ENCODE measurements at places on chromosomes 2 and 18.

GRCh38 chr2:170324640-170325046 is 146.7 kb downstream of the MYO3B start:
- DNase-seq: no peak

DNA sequence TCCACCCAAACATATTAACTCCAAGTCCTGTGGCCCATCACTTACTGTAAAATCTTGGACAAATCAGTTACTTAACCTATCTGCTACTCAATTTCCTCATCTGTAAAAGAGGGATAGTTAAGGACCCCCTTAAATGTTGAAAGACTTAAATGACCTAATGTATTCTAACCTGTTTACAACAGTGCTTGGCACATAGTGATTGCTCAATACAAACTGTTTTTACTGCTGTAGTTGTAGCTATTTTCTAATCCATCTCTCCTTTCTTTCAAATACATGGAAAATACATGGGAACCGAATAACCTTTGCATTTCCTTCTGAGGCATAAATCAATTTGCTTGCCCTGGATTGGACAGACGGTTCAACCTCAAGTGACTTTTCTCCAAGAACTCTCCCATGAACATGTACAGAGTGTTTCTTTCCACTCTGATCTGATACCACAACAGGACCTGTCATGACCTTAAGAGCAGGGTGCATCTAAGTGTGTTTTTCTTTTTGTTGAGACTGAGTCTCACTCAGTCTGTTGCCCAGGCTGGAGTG is 2.7 kb downstream of the LNPK start:
- no peak for DNase-seq

GRCh38 chr18:9809697-9810096 is 76.1 kb upstream of the TXNDC2 start:
- no peak for DNase-seq

DNA sequence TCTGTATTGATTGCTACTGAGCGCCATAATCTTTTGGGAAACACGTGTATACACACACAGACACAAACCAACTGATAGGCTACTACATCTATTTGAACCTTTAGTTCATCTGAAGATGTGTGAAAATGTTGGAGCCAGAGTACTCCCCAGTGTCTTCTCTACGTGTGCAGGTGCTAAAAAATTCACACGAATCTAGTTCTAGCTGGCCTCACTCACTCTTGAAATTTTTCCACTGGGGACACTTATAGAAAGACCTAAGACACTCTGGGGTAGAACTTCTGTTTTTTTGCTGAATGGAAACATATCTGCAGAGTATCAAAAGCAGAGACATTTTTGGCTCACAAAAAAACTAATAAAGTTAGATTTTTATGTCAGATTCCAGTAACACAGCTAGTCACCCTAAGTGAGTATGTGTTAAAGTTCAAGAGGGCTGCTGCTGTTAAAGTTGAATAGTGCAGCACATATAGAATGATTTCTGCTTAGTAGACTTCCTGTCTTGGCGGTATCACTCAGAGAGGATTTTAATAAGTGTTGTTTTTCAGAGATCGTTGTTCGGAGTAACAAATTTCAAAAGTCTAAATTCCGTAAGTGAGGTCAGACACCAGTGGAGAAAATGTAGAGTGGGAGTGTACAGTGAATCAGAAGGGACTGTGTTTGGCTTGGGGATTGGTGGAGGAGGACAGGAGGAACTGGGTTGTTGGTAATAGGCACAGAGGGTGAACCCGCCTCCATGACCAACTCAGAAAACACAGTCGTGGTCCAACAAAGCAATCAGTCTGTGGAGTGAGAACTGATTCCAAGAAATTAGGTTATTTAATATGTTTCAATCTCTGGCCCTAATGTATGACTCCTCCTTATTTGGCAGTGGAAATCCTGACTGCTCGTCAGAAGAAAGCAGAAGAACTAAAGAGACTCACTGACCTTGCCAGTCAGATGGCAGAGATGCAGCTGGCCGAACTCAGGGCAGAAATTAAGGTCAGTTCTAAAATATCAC is 43.1 kb downstream of the KCTD18 start:
- DNase-seq: no peak

DNA sequence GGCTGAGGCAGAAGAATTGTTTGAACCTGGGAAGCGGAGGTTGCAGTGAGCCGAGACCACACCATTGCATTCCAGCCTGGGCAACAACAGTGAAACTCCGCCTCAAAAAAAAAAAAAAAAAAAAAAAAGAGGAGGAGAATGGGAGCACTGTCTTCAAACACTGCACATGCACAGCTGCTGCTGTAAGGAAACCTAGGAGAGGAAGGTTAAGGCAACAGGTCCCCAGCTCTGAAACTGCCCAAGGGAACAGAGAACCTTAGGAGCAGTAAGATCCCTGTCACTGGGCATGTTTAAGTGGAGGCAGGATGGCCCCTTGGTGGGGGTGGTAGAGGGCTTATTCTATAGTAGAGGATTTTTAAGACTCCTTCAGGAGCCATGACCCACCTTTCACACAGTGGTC is 111.2 kb downstream of the CLIP4 start:
- no peak for DNase-seq

- DNase-seq: no peak
Observed at GRCh38 chr2:120564213-120565094, 171.2 kb upstream of the GLI2 start.

DNA sequence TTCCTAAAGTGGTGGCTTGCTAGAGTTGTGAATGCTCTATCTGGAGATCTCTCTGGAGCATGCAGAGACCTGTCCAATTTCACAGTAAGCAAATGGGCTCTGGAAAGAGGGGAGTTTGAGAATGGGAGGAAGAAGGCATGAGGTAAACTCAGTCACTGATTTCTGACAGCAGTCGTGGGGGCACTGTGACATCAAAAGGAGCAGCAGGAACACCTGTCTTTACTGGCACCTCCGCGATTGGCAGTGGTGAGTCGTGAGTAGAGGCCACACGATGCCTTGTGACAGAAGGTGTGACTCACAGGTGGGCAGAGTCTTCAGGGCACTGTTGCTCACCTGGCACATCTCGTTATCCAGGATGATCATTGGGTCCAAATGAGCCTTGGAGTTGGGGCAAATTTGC is 38.8 kb upstream of the CAVIN2 start:
- DNase-seq: no peak

- DNase-seq: no peak
Observed at GRCh38 chr2:238853218-238853617, 5.3 kb downstream of the TWIST2 start.

DNA sequence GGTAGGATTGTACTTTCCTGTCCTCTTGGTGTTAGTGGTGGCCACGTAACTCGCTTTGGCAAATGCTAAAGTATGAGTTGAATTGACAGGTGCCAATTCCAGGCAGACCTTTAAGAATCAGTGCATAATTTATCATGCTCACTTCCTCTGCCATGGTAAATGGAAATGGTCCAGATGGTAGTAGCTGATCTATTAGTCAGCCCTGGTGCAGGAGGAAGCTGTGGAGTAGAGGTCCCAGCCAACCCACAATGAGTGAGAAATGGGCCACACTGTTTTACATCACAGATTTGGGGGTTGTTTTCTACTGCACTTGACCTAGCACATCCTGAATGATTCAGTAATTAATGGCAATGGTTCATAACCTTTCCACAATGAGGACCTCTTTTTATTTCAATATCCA is 104.4 kb downstream of the RGPD3 start:
- DNase-seq: no peak

DNA sequence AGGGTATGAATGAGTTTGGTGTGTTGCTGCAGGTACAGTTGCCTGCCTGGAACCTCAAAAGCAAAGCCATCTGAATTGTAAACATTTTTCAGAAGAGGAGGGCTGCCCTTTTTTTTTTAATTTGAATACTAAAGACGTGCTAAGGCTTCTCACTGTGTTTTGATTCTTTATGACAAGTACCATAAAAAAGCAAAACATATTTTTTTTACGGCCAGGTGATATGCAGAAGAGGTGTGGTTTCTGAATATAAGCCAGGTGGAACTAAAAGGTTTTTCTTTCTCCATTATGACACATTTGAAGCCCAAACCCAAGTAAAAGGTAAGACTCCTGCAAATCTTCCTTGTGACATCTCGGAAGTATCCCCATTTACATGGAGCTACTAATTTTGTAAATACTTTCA is 246.3 kb downstream of the IRS1 start:
- no peak for DNase-seq

GRCh38 chr2:125004106-125004800 is 979.2 kb downstream of the CNTNAP5 start:
- no peak for DNase-seq

GRCh38 chr2:139201516-139201915 is 421.3 kb upstream of the NXPH2 start:
- DNase-seq: no peak

DNA sequence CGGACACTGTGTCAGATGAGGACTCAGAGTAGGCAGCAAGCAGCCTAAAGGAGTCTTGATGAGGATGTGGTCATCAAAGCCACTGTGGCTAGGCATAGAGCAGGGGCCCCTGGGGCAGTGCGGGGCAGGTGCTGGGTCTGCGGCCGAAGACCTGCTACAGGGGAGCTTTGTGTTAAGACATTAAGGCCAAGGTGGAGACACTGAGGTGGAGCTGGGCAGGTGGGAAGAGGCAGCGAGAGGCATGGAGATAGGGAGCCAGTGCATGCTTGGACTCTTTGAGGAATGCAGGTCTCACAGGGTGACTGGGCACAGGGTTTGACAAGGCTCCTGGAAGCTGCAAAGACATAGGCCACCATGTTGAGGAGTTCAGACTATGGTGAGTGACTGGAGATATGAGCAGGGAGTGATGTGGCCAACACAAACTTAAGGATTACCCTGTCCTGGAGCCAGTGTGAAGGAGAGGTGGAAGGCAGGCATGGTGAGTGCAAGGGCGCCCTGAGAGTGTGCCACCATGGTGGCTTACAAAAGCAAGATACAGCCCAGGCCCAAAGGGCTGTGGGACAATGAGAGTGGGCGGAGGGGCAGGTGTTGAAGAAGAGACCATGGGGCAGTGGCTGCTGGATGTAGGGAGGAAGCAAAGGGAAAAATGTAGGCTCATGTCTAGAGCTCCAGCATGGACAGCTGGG is 450.9 kb upstream of the HS6ST1 start:
- DNase-seq: no peak

DNA sequence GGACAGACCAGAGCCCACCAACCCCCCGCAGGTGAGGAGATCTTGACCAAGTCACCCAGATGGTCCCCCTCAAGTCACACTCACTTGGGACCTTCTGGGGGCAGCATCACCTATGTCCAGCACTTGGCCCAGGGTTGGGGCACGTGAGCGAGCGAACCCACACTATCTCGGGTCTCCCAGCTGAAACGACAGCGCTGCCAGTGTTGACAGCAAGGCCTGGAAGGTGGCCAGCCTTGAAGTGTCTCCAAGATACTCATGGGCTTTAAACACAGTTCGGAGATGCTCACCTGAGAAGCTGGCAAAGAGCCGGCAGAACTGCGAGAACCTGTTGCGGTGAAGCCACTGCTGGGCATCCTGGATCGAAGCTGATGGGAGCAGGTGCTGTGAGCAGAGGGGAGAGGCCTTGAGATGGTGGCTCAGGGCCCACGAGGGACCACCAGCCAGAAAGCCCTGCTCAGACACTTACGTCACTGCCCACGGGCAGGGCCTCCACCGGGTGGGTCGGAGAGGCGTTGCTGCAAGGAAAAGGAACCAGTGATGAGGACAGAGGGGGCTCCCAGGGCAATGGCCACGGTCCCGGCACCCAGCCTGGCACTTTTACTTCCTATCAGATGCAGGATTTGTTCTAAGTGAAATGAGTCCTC is 47.5 kb downstream of the TFCP2L1 start:
- DNase-seq: no peak

DNA sequence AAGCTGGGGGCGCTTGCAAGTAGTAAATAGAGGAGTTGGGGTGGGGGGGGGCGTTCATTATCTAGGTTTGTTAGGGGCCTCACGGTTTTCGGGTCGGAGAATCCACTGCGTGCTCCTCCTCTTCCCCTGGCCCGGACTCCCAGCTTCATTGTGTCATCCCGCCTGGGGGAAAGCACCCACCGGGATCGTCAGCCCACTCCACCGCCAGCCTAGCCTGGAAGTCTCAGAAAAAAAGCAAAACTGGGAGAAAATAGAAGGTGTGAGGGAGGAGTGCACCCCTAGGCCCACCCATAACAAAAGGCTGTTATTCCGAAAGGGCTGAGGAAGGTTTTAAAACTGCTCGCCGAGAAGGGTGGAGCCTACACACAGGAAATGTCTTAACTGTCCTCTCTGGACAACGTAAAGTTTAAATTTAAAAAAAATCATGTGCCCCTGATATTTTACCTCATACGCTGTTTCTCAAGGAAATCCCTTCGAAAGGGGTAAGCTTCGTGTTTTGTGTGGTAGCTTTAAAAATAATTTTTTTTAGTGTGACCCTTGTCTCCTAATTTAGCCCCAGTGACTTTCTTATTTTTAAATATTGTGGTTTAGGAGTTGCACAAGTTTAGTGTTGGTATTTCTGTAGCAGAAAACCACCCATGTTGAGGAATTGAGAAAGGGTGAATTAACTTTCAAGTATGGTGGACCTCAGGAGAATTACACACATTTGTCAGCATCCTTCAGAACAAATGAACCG is 104.2 kb downstream of the SPTBN1 start:
- no peak for DNase-seq

- DNase-seq: no peak
Observed at GRCh38 chr2:177889818-177890460, 182.6 kb downstream of the PDE11A start.

DNA sequence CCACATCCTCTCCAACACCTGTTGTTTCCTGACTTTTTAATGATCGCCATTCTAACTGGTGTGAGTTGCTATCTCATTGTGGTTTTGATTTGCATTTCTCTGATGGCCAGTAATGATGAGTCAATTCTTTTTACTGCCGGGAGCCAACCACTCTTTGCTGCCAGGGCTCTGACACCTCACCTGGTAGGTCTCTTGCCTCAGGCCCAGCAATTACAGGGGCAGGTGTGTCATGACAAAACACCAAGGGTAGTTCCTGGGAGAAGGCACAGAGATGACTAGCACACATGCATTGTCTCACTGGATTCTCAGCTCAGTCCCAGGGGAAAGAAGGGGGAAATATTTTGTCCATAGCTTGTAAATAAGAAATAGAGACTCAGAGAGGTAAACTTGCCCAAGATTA is 122.3 kb downstream of the CHST9 start:
- no peak for DNase-seq

GRCh38 chr18:48581206-48581605 is 42.4 kb downstream of the CTIF start:
- DNase-seq: no peak

GRCh38 chr18:43635397-43635796 is 358.1 kb upstream of the SYT4 start:
- DNase-seq: no peak

- DNase-seq: no peak
Observed at GRCh38 chr2:171244970-171245782, 84.5 kb upstream of the TLK1 start.

- no peak for DNase-seq
Observed at GRCh38 chr2:178331474-178332432, 119.2 kb downstream of the PRKRA start.

- no peak for DNase-seq
Observed at GRCh38 chr2:133097666-133098065, 427.7 kb upstream of the LYPD1 start.

Measured in cortex of kidney (tissue), 1 donor.